SJSA1 (cell line): ENCODE measurements at places on chromosomes 12 and 14. TPM values are rescaled to one million over a fixed set of nuclear protein-coding genes. Genes with fewer than 3 reads are reported as not detected.
A peak's percentile ranks its signal among the peaks of the same experiment; 100 is the strongest.

- no peak overlapping the region for H3K4me3 ChIP-seq
- DNase-seq, result no peak
- H3K27me3 ChIP-seq, result no peaks in the 10 kb centered on the region
- H3K4me1 ChIP-seq, result no peaks in the 10 kb centered on the region; the same call in 1 of the 2 replicates
- H3K36me3 ChIP-seq, result no peaks in the 10 kb centered on the region
These were observed 397.1 kb downstream of the EGLN3 start for GRCh38 chr14:33553706-33554278.

DNA sequence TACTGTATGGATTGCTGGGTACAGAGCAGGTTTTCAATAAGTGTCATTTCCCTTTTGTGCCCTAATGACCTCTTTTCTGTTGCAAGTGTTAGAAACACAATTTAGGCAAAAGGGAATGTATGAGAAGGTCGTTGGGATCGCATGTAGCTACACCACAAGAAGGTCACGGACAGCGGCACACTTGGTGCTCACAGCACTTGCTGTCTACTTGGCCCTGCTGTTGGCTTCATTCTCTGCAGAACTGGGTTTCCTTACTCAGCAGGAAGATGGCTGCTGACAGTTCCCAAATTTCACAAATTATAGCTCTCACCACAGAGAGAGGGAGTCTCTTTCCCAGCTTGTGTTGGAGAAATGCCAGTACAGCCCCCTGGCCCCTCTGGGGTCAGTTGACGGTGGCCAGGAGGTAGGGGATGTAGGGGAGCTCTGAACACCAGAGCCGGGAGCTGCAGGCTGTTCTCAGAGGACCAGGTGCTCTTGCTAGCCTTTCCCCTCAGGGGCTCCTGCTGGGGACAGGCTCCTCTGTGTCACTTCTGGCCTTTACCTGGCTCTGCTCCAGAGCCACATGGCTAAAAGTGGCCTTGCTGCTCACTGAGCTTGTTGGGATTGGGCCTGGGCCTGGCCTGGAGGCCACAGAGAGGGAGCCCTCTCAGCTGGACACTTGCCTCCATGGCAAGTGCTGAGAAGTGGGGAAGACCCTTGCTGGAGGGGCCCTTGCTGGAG lies 50.9 kb upstream of the BCL7A start:
- peaks cover 15% of the 10 kb centered on the region for H3K36me3 ChIP-seq
- no peaks in the 10 kb centered on the region for H3K27me3 ChIP-seq
- H3K27ac ChIP-seq, result no peak overlapping the region
- DNase-seq, result no peak
- no peaks in the 10 kb centered on the region for H3K4me1 ChIP-seq

DNA sequence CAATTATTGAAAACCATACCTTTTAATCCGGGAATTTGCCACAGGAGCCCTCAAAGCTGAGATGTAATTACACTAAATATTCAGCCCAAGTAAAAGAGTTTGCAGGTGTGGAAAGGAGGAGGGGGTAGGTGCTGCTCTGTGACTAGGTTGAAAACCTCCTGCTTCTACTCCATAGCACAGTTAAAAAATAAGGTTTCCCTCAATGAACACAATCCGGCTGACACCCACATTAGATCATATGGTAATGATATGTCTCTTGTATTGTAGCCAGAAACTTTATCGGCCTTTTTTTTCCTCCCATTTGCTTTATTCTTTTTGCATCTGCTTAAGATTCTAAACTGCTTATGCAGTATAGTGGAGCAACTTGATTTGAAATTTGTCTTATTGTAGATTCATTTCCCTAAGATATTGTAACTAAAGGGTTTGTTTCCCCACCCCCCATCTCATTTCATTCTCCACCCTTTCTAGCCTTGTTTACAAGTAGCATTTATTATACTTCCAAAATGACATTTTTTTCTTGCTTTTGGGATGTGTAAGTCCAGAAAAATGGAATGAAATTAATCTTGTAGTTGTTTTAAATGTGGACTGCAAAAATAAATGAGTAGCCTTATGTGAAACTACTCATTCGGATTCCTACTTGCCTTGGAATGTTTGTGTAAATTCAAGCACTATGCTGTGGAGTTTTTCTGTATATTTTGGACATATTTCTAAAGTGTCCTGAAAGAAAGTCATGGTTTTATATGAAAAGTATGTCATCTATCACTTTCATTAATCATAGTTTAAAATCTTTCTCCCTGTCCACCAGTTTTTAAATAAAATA lies at the start of gene DCN:
Gene DCN, minus strand, starts transcription at position 182 of the 820 bp plus-strand sequence. CDS start 4,265 bp downstream, outside the sequence.
- peak within 1 kb of the TSS; percentile 43 for H3K27ac ChIP-seq
- H3K4me1 ChIP-seq, result peaks cover 44% of the 10 kb centered on the region
- peak within 1 kb of the TSS; percentile 16; the same call in 1 of the 2 replicates for H3K4me3 ChIP-seq
- H3K36me3 ChIP-seq, result no peaks in the 10 kb centered on the region
- no peaks in the 10 kb centered on the region for H3K27me3 ChIP-seq

DNA sequence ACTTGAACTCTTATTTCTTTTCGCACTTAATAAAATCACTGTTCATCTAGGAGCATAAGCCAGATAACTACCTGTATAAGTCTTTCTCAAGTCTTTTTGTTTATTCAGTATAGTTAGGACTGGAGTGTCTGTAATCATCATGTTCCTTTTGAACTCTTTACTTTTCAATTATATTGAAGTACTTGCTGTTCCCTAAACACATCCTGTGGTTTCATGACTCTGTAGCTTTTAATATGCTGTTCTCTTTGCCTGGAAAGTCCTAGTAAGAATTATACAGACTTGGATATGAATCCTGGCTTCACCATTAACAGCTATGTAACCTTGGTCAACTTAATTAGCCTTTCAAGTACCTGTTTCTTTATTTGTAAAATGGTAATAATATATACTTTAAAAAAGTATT lies 88.2 kb downstream of the CCDC91 start:
- H3K27ac ChIP-seq, result no peak overlapping the region
- no peak overlapping the region for H3K4me3 ChIP-seq
- no peaks in the 10 kb centered on the region for H3K36me3 ChIP-seq
- H3K27me3 ChIP-seq, result no peaks in the 10 kb centered on the region
- no peaks in the 10 kb centered on the region for H3K4me1 ChIP-seq

DNA sequence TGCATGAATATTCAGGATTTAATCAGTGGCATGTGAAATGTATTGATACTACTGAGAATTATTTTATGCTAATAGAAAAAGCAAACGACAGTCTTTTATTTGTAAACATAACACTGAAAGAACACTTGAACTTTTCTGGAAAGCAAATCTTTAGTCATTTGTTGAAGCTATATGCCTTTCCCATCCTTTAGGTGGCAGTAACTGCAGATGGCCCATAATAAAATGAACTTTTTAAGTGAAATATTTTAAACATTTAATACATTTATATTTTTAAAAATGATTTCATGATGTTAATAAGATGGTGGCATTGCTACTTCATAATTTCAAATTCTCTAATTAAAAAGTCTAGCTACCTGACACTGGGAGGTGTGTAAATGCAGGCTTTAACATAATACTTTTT lies 13.9 kb upstream of the KRR1 start:
- H3K4me1 ChIP-seq, result no peaks in the 10 kb centered on the region
- no peak for DNase-seq
- H3K27ac ChIP-seq, result no peak overlapping the region
- no peaks in the 10 kb centered on the region for H3K36me3 ChIP-seq
- no peak overlapping the region for H3K4me3 ChIP-seq
- H3K27me3 ChIP-seq, result no peaks in the 10 kb centered on the region

DNA sequence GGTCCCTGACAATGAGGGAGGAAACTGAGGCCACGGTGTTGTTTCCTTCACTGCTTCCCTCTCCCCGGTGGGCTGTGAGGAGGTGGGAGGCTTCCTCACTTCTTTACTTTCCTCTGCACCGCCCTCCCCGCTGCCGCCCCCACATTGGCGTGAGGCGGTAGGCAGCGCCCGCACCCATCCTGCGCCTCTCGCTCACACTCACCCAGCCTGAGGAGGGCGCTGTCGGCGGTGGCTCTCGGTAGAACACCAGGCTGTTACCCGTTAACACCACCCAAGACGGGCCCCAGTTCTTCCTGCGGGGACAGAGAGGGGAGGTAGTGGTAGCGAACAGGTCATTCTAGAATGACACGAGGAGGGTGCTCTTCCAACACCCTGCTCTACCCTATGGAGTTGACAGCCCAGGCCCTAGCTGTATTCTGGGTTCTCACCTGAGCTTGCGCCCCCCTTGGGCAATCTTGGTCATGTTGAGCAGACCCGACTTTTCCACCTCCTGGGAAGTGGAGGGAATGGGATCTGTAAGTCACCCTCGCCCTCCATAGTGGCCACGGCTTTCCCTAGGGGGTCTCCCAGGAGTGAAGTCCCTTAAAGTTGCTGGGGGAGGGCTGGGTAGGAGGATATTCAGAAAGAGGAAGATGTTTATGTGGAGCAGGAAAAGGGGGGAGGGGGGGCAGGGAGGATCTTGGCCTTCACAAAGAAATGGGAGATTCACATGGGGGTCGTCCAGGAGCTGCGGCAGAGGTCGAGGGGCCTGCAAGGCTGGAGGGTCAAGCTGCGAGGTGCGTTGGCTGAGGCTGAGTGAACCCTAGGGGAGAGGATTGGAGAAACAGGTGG lies 3.3 kb downstream of the ARHGAP9 start:
- H3K27me3 ChIP-seq, result no peaks in the 10 kb centered on the region
- H3K36me3 ChIP-seq, result peaks cover 15% of the 10 kb centered on the region
- no peak for DNase-seq

GRCh38 chr12:25459541-25459951 lies 93.5 kb downstream of the LMNTD1 start:
- DNase-seq, result no peak
- no peaks in the 10 kb centered on the region for H3K27me3 ChIP-seq
- H3K4me3 ChIP-seq, result no peak overlapping the region
- H3K27ac ChIP-seq, result no peak overlapping the region

DNA sequence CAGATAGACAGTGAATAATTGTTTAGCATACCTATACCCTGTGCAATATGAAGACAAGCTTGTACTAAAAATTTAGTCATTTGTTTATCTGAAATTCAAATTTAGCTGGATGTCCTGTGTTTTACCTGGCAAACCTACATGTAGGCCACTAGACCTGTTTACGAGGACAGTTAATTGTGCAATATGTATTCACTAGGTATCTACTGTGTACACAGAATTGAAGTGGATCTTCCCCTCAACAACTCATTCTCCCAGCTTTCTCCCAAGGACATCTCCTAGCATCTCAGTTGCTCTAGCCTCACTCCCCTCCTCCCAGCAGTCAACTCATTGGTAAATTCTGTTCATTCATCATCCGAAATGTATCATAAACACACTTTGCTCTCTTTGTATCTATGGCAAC lies 25.3 kb downstream of the AK7 start:
- no peaks in the 10 kb centered on the region for H3K4me1 ChIP-seq
- H3K4me3 ChIP-seq, result no peak overlapping the region
- H3K36me3 ChIP-seq, result no peaks in the 10 kb centered on the region
- no peak for DNase-seq
- no peaks in the 10 kb centered on the region for H3K27me3 ChIP-seq

GRCh38 chr14:93926873-93927799 lies at the start of gene FAM181A:
Gene FAM181A (plus strand): TSS chr14:93927344. CDS start chr14:93928286, 942 bp downstream.
- H3K4me1 ChIP-seq, result no peaks in the 10 kb centered on the region
- H3K27ac ChIP-seq, result no peak within 1 kb of the TSS
- DNase-seq, result no peak
- H3K4me3 ChIP-seq, result no peak within 1 kb of the TSS
- no peaks in the 10 kb centered on the region for H3K36me3 ChIP-seq

The KCNK10 gene
- total RNA-seq, result not detected in 2 replicates

The SCYL2 gene
- 46.8 and 54.9 TPM in 2 replicates for total RNA-seq

The NTS gene
- not detected in 2 replicates for total RNA-seq
